ENCODE measurements at places on chromosomes 12 and 14.

DNA sequence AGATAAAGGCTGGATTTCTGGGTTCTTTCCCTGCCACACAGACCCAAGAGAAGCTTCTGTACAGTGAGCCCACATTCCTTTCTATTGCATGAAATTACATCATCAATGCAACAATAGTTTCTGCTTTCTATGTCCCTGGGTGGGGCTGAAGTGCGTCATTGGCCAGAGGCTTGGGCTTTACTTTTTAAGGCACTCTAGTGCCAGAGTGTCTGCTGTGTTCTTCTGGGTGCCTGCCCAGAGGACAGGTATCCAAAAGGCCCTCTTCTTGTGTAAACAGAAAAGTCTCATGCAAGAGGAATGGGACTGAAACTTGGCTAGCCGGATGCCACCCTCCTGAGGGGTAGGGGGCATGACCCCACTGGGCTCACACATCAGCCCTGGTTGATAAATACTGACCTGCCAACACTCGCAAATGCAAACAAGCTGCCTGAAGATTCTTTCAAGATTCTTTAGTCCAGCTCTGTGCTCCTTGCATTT, 5.9 kb downstream of the KRT86 start:
- DNase-seq: no peak

DNA sequence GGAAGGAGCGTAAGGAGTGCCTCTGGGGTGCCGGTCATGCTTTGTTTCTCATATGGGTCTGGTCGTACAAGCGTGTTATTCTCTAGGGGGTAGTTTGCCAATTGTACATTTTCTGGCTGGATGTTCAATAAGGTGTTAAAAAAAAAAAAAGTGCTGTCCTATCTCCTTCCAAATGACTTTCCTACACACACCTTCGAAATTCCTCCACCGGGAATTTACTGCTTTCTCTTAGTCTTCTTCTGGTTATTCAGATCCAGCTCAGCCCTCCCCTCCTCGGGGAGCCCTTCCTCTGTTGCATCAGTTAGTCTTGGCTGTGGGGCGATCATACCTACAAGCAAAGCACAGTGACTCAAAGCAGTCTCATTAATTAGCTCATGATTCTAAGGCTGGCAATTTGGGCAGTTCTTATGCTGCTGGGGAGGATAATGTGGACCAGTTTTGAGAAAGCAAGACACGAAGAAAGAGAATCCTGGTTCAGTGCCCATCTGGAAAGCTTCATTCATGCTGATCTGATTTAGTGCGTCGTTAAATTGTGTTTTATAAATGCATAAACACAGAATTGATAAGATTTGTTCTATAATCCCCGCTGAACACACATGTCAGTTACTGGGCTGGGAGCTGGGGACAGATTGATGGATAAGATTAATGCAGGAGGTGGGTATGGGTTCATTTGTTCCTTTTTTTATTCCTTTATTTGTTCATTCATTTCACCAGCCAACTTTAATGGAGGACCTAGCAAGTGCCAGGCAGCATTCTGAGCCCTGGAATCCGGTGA, 9.2 kb upstream of the CLMN start:
- no peak for DNase-seq

DNA sequence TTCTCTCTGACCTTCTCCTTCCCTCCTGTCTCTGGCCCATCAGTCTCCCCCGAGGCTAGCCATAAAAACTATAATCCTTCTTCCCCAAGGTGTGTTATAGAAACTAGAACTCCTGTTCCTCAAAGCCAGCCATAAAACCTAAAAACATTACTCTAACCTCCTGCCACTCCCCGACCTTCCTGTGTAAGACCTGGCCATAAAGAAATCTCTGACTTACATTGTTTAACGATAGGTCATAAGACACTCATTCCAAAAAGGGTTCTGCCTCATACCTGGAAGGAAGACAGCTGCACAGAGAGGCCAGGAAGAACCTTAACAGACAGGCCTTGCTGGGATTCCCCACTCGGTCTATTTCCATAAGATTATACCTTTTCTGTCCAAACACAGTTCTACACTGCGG, 70.9 kb upstream of the EEA1 start:
- no peak for DNase-seq

GRCh38 chr14:105168496-105168978, at the start of gene JAG2:
Gene JAG2 (minus strand): TSS chr14:105168776. CDS start chr14:105168420, 356 bp downstream.
- DNase-seq: peak; percentile 33

GRCh38 chr12:91603060-91603459, 420.4 kb upstream of the DCN start:
- no peak for DNase-seq

DNA sequence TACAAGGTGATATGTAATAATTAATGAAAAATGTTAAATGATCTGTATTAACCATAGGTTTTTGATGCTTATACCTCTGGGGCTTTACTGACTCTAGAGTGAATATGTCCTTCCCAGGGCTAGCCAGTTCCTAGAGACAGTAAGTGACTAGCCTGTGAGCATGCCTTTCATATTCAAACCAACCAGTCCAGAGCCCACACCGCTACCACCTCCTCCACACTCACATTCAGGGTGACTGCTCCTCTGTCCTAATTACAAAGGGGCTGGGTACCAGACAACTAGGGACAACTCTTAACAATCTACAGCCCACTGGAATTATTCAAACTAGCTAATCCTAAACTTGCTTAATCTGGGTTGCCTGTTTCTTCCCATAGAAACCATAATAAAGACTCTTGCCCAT, 49.0 kb downstream of the RALGAPA1 start:
- DNase-seq: no peak

GRCh38 chr12:79298506-79298905, 392.3 kb downstream of the PAWR start:
- DNase-seq: no peak

GRCh38 chr14:52235434-52235833, 32.1 kb upstream of the PTGDR start:
- DNase-seq: no peak

DNA sequence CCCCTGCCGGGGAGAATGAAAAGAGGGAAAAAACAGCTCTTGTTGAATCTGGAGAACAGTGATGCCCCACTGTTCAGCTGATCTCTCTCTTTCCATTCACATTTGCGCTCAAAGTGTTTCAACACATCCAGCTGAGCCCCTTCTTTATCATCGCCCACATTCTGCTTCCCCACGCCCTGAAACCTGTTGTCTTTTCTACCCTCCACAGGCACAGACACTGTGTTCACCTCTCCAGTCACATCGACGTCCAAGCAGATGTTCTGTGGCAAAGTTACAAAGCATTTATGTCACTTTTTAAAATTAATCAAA, 338.7 kb downstream of the EGLN3 start:
- no peak for DNase-seq

GRCh38 chr12:30853561-30854133, 72.9 kb upstream of the TSPAN11 start:
- DNase-seq: no peak

- DNase-seq: no peak
Measured at GRCh38 chr12:110424237-110424636, 20.7 kb upstream of the ANAPC7 start.

DNA sequence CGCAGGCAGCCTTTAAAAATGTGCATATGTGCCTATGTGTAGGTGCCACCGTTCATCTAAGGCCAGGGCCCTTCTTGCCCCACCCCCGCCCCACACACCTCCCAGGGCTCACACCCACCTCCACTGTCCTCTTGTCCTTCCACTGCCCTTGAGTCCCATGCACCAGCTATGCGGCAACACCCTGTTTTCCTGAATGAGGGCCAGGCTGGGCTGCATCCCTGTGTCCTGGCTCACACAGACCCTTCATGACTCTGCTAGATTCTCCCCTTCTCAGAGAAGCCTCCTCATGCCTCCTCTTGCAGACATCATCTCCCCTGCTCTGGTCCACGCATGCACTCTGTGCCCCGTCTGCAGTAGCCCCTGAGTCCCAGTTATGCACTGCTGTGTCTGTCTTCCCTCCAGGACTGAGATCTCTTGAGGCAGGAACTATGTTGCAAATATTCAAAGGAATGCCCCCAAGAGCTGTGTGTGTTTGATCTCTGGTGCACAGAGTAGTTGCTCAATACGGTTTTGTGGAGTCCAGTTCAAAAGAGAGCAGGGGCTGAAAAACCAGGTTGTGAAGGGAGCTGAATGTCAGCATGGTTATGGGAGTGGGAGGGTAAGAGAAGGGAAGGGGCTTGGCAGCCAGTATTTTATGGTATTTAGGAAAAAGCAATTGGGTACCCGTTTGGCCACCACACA, 47.3 kb upstream of the ESRRB start:
- DNase-seq: no peak

DNA sequence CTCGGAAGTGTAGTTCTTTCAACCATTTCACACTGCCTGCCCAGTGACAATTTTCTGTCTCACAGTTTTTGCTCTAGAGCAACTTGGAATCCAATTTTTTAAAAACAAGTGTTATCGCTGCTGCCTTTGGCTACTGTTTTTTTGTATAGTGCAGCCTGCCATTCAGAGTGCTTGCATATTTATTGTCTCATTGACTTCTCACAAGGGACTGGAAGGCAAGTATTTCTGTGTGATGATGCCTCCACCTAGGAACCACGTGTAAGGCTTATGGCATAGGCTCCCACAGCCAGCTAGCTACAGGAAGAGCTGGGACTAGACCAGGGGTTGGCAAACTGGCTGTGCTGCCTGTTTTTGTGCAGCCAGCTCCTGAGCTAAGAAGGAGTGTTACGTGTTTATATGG, 903 bp downstream of the PARPBP start:
- DNase-seq: no peak

GRCh38 chr12:128938886-128939285, 85.6 kb downstream of the GLT1D1 start:
- no peak for DNase-seq

- DNase-seq: no peak
Measured at GRCh38 chr14:78131616-78132015, 38.6 kb upstream of the NRXN3 start.

GRCh38 chr12:94289461-94290312, 141.3 kb downstream of the PLXNC1 start:
- no peak for DNase-seq

GRCh38 chr12:64749461-64750200, 9.6 kb downstream of the GNS start:
- no peak for DNase-seq

DNA sequence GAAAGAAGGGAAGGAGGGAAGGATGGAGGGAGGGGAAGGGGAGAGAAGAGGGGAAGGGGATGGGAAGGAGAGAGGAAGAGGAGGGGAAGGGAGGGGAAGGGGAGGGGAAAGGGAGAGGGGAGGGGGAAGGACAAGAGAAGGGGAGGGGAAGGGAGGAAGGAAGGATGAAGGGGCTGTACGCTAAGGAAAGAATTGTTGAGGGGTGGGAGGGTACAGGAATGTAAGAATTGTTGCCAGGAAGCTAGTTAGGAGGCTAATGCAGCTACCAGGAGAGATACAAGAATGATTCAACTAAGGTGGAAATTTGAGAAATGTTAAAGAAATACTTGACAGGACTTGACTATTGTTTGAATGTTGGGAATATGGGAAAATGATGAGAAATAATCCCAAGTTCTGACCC, 261.2 kb downstream of the DPF3 start:
- DNase-seq: no peak

GRCh38 chr14:50829489-50830043, 1.4 kb downstream of the NIN start:
- no peak for DNase-seq
